ENCODE measurements at places on chromosomes 6 and 20.

DNA sequence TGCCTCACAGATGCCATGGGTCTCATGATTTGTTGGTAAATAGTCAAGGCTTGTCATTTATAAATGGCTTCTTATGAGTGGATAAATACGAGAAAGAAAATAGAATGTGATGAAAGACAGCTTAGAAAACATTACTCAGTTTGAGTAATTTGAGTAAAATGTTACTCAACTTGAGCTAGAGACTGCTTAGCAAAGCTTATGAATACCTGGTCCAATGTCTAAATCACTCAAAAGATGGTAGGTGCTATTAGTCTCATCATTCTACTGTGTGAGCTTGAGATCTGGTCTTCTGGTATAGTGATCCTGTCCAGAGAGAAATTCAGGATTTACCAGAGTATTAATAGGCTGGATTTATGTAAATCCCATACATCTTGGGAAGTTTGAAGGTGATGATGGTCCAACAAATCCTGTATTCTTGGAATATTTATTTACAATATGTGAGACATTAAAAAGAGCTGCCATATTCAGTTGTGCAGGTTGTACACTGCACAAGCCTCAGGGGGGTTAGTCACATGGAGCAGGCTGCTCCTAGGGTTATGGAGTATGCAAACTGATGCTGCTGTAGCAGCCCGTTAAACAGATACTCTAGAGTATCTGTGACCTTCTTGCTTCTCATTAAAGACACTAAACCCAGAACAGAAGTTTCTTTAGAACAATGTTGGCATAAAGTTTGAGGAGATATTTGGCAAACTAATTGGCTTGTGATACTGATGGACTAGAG lies 112.9 kb downstream of the RCAN2 start:
- DNase-seq = no peak

GRCh38 chr20:487655-488054 lies 25.3 kb upstream of the TBC1D20 start:
- DNase-seq = no peak

DNA sequence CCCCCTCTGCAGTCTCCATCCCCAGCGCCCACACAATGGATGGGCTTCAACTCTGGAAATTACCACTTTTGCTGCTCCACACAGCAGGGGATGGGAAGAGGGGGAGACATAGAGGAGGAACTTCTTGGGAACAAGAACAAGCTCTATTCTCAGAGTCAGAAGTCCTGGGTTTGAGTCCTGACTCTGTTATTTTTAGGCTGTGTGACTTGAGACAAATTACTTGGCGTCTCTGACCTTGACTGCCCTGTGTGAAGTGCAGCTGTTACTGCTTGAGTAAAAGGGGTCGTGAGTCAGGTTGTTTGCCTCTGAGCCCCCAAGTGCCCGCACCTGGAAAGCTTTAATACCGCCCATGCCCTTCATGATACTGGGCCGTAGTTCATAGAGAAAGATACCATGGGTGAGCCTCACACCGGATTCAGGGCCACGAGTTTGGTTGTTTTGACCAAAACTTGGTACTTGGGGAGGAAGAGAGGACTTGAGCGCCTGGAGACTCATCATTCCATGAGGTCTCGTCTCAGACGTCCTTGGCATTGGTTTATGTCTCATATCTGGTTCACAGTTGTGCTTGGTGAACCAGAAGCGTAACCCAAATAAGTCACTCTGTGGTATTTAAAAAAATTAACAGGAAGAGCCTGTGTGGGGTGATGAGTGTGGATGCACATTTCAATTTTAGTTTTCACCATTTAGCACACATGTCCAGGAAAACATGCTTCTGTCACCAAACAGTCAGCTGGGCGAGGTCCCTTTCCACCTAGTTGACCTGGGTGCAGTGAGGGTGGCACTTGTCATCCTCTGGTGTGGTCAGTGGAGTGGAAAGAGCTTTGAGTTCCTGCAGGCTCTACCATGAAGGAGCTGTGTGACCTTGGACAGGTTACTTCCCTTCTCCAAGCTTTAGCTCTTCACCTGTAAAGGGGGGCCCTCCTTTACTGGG lies 75.6 kb downstream of the CDC5L start:
- no peak for DNase-seq

DNA sequence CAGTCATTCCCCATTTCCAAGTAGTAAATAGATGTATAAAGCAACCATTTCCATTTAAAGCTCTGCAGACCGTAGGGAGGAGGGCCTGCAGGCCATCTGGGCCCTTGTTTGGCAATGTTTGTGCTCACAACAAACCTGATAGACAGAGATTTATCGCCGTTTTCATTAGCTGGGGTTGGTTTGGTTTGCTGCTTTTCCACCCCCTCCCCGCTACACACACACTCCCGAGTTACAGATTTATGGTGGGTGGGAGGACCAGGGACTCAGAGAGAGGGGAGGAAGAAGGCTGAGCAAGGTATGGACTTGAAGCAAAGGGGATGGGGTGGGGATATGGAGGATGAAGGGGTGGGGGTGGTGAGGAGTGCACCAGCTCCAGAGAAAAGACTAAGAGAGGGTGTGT lies 36.6 kb upstream of the FOXP4 start:
- DNase-seq = no peak

DNA sequence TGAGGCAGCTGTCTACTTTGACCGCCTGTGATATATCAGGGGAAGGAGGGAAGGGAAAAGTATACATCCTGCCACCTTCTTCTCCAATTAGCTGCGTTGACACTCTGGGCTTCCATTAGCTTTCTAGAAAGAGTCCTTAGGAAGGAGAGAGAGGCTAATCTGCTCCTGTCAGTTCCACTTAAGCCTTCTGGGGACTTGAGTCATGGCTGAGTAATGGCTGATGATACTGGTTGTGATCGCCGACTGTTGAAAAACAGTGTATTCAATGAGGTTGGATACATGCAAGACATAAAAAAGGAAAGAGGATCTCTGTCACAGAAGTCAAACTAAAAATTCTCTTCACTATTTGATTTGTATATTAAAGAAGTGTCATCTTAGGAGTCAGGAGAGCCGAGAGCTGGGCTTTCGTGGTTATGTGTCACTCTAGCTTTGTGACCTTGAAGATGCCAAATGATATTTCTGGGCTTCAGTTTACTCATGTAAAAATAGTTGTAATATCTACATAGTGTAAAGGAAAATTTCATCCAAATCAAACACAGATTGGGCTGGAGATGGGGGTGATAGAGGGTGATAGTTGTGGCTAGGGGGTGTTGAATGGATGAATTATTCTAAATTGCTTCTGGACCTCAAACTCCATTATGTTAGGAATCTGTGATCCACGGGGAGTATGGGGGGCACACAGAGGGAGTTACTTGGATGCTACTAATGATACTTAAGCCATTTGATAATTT lies 189.0 kb downstream of the UST start:
- no peak for DNase-seq
